ENCODE measurements at places on chromosomes 1 and 21.
A peak's percentile ranks its signal among the peaks of the same experiment; 100 is the strongest.

DNA sequence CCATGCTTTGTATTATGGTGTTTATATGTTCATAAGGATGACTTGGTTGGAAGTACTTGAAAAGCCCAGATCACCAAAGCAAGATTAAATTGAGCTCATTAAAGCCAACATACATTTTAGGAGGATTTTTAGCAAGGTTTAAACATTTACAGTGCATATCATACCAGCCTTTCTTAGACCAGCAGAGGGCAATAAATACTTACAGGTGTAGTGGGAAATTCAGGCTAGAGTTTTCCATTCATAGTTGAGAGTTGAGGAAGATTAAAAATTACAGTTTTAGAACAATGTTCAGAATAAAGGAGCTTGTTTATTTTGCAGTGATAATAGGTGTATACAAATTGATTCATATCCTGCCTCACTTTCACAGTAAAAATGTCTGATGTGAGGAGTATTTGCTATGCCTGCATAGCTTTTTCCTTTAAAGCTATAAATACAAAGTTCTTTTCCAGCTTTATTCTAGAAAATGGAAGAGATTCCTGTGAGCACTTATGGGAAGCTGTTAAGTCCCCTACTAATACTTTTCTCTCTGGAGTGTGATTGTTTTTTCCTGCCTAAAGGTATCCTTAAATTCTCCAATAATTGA lies 35.3 kb downstream of the DTL start:
- DNase-seq, result peak; percentile 2

DNA sequence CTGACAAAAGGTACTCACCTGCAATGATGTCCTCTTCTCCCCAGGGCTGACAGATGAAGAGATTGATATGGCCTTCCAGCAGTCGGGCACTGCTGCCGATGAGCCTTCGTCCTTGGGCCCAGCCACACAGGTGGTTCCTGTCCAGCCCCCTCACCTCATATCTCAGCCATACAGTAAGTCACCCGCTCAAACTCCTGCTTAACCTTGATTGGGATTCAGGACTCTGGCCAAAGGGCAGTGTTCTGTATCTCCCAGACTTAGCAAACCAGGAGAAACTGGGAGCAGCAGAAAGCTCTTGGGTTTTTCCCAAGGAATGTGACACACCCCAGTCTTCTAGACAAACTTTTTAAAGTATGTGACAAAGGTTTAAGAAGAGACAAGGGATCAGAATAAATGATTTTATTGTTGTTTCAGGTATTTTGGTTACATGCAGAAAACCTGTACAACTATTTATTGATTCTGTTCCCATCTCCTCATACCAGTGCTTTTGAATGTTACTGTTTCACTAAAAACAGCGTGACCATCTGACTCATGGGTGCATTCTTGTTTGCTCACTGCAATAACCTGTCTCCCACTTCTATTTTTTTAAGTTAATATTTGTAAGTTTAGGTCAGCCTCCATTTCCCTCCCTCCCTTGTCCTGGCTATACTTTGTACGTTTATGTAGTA lies 124.6 kb downstream of the PEX14 start:
- no peak for DNase-seq

- no peak for DNase-seq
Observed at GRCh38 chr1:241992734-241993133, 6.2 kb downstream of the MAP1LC3C start.

- no peak for DNase-seq
Observed at GRCh38 chr21:39620856-39621255, 8.1 kb downstream of the B3GALT5 start.

- DNase-seq, result no peak
Observed at GRCh38 chr1:109243860-109244552, 5.3 kb upstream of the CELSR2 start.

- DNase-seq, result no peak
Observed at GRCh38 chr1:100538913-100539835, 1.2 kb downstream of the GPR88 start.

GRCh38 chr1:161816201-161816600 lies 50.1 kb downstream of the ATF6 start:
- DNase-seq, result no peak

All from SHP77 (cell line).